ENCODE measurements at places on chromosomes 4 and X.

DNA sequence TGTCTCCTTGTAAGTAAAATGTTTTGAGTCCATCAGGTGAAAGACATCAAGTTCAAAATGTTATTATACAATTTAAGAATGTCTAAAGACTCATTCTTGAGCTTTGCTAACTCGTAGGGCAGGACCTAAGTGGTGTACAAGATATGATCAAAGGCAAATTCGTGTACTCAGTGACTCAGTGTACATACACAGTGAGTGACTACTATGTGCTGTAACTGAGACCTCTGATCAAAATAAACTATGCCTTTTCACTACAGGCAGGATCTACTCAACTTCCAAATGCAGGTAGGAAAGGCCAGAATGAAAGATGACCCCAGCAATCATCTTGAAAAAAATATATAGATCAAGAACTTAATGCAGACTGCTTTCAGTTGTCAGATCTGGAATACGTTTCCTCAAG lies 49.9 kb downstream of the ADGRG2 start:
- no peak for DNase-seq

- DNase-seq = peak; percentile 5
Observed at GRCh38 chr4:15197005-15197404, 194.7 kb downstream of the CPEB2 start.

- DNase-seq = no peak
Observed at GRCh38 chrX:54294306-54294705, 63.5 kb downstream of the WNK3 start.

DNA sequence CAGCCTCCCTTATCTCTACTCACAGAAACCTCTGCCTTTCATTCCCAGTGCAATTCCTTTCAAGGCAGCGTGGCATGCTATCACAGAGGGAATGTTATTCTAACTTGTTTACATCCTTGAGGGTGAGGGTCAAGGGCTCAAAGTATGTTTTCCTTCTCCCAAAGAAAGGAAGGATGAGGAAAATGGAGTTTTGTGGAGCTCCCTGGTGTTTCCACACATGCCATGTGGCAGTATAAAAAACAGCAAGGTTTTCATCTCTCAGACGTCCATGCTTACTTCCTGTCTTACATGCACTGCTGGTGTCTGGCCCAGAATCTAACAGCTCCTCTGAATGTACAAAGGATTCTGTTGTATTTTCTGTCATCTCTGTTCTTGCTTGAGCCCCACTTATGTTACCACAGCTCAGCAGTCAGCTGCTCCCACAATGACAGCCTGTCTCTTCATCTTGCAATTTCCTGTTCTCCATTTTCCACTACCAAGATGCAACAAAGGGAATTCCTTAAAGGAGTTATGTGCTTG lies 128.0 kb downstream of the SNCA start:
- DNase-seq = no peak

GRCh38 chr4:2248821-2249261 lies 6.9 kb upstream of the HAUS3 start:
- no peak for DNase-seq

DNA sequence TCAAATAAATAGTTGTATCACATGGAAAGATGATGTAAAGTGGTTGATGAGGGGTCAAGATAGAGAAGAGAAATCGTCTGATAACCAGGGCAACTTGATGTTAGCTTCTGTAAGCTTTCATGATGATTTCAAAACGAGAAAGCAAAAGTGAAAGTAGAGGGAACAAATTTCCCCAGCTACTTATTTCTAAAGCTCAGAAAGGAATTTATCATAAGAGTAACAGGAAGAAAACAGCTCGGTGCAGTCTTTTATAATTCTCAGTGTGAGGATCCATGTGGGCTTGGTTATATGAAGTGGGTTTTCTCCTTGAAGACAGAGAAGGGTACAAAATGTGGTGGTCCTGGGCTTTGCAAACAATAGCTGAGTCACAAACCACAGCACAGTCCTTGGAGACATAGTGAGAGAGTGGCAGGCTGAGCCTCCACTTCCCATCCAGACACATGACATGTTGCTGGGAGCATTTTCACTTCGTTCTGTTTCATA lies 32.1 kb upstream of the GLRA2 start:
- DNase-seq = peak; percentile 1

- no peak for DNase-seq
Observed at GRCh38 chr4:6335040-6335590, 65.5 kb downstream of the WFS1 start.

GRCh38 chr4:13484749-13485221 lies 645 bp upstream of the RAB28 start:
- peak; percentile 55 for DNase-seq

- DNase-seq = peak; percentile 27
Observed at GRCh38 chr4:103150677-103151076, 47.5 kb downstream of the CENPE start.

DNA sequence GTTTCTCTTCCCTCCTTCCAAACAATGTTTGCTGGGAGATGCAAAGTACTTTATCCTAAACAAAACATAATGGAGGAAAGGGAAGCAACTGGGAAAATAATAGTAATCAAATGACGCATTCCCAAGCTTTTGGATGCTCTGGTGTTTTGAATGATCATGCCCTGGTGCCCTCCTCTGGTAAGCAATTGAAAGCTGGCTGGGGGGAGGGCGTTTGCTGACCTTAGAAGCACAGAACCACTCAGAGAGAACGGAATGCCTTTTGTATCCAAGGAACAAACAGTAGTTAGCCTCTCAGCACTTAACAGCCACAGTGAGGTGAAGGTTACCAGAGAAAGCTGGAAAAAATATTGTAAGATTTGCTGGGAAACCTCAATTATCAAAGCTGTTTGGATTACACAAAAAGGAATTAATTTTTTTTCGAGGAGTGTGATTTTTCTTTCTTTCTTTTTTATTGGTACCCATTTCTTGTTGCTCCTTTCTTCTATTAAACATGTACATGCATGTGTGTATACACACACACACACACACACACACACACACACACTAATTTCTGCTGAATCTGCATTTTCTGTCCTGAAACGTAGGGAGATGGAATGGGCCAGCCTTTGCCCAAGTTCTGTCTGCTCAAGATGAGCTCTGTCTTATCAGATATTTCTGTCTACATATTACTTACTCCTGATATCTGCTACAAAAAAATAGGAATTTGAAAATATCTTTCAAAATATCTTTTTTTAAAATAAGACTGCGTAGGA lies 155.8 kb upstream of the IGFBP7 start:
- no peak for DNase-seq

DNA sequence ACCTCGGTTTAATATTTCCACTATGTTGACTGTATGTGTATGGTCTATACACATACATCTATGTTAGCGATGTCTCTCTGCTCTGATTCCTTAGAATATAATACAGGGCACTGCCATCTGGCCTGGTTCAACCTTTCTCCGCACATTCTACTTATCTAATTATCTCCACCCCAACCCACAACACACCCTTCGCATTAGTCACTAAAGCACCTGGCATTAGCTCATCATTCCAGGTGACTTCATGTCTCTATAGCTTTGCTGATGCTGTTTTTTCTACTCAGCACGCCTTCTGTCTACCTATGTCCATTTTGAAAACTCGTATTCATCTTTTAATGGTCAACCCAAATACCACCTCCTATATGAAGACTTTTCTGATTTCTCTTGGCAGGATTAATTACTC lies 425.2 kb upstream of the RASGEF1B start:
- DNase-seq = no peak

DNA sequence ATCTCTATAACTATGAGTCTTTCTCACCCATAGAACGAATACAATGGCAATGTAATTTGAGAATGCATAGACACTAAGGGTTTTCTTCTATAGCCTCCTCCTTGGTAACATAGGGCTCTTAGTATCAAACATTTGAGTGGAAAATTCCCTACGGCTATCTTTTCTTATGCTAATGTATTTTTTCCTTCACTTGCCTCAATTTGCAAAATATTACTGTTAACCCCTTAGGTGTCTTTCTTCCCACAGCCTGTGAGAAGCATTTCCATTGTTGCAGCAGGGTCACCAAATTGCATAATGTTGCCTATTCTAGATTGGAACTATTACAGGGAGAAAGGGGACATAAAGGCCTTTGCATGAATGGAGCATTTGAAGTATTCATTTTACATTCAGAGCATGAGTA lies 140.5 kb upstream of the RAPGEF2 start:
- DNase-seq = no peak

GRCh38 chr4:67704843-67705242 lies 3.9 kb upstream of the UBA6 start:
- no peak for DNase-seq

DNA sequence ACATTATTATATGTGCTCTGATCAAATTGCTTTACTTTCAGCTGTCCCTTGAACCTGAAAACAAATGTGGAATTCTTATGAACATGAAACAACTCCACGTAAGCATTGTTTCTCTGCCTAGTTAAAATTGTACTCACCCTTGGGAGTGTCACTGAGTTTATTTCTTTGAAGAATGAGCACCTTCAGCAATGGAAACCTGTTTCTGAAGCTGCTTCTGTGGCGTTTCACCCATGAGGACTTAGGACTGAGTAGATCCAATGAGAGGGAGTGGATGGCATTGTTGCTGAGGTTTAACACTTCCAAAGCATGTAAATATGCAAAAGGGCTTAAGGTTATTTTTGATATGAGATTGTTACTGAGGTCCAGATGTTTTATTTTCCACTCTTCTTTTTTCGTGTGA lies 3.2 kb downstream of the LRRC66 start:
- DNase-seq = no peak

DNA sequence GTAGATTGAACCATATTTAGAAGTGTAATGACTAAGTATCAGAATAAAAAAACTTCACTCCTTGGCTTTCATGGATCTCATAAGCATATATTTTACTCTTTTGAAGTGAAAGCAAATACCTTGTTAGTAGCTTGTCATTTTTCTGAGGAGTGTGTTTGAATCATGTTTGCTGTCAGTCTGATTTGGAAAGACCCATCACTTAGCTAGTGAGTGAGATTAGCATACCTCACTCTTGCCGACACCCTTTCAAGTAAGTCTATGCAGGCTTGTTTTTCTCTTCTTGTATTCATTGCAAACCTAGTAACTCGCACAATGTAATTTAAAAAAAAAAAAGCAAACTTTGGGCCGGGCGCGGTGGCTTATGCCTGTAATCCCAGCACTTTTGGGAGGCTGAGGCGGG lies 360.0 kb downstream of the ARHGAP24 start:
- DNase-seq = no peak

DNA sequence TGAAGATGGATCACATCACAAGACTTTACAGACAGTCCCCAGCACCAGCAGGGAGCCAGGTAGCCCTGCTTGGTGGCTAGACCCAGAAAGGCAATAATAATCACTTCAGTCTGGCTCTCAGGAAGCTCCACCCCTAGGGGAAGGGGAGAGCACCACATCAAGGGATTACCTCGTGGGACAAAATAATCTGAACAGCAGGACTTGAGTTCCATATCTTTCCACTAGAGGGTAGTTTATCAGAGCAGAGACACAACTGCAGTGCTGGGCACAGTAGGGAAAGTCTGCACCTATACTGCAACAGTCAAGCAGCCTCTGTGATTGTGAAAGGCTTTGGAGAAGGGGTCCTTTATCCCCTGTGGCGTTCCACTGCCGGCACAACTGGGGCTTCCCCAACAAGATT lies 547.0 kb upstream of the POU3F4 start:
- peak; percentile 0 for DNase-seq

DNA sequence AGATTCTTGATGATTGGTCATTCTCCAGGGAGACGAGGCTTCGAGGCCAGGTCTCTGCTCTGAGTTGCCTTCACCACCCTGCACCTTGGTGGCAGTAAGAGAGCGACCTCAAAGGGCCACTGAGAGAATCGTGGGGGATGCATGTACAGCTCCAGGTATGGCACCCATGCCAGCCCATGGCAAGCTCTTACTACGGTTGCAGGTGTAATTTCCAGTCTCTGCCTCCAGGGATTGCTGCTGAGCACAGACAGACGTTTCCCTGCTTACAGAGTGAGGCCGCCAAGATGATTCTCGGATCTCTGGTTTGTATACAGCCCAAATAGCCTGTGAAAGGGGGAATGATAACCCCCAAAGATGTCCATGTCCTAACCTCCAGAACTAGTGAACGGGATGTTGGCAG lies 16.3 kb upstream of the DRD5 start:
- DNase-seq = no peak

GRCh38 chrX:151402719-151403390 lies 5.8 kb downstream of the VMA21 start:
- DNase-seq = no peak

GRCh38 chrX:103404231-103405008 lies 28.1 kb downstream of the BEX3 start:
- DNase-seq = peak; percentile 7

DNA sequence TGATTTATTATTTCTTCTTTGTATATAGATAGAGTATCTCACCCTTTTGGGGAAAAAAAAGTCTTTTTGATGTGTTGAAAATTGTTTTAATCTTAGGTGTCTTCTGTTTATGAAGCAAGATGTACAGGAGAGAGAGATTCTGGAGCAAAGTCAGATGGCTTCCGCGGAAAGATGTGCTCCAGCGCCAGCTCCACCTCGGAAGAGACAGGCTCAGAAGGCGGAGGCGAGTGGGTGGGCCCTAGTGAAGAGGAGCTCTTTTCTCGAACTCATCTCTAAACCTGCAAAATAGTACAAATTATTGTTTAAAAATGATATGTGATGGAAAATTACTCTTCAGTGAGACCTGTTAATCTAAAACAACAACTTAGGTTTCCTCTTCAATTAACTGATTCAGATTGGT lies 28.9 kb upstream of the TBC1D14 start:
- DNase-seq = no peak

DNA sequence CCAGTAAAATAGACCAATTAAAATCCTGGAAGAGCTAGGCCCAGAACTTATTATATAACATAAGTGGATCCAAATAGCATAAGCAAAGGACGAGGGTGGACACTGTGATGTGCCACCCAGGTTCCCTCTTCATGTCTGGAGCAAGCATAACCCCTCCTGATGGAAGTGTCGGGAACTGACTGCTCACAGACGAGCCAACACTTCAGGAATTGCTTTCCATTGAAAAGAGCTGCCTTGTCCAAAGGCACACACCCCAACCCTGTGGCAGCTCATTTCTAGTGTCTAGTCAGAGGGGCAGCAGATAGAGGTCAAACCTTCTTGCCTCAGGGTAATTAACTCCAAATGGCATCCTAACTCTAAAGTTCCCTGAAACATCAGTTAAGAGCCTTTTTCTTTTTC lies 15.3 kb downstream of the DDIT4L start:
- no peak for DNase-seq

DNA sequence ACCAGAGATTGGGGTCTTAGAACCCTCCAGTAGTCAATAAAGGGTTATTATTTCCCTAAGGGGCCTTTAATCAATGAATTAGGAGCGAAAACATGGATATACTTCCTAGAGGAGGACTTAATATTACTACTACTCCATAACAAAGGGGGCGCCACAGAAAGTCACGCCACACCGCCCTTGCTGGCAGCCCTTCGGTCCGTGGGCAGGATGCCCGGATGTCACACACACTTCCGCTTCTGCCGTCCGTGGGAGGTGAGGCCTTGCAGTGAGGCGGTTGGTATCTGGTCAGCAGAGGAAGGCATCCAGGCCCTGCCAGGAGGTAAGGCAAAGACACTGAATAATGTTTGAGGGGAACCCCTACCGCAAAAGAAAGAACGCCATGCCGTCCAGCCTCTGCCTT lies 436 bp downstream of the MAGEB10 start:
- DNase-seq = no peak

DNA sequence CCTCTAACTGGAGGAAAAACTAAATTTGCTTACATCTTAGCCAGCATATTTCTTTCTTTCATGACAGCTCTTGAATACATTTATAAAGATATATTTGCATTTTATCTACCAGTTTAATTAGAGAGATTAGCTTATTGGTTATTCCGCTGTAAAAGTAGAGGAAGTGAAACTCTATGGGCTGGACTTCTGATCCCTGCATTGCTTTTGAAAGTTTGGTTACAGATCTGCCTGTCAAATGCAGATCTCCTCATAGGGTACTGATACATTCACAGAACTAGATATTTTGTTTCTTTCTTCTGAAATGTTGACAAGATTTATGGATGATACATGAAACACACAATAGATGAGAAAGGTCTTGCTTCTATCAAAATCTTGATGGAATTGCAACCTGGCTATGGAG lies 581.4 kb upstream of the AADAT start:
- no peak for DNase-seq
